ENCODE measurements at places on chromosomes 1 and 21. TPM values are rescaled to one million over a fixed set of nuclear protein-coding genes. Genes with fewer than 3 reads are reported as not detected.

SPATA1 gene
- total RNA-seq, result 0.75 TPM

KRTAP19-3 gene
- not detected for total RNA-seq

SMIM1 gene
- total RNA-seq, result 2.1 TPM

TDRD10 gene
- not detected for total RNA-seq

PCP4 gene
- total RNA-seq, result not detected

HPCAL4 gene
- total RNA-seq, result 0.29 TPM

CLCA1 gene
- total RNA-seq, result not detected

SRGAP2 gene
- total RNA-seq, result 22.7 TPM

C4BPB gene
- total RNA-seq, result 1.8 TPM

VWA1 gene
- total RNA-seq, result 5.3 TPM

GUCA2B gene
- total RNA-seq, result not detected

FOXJ3 gene
- 18.2 TPM for total RNA-seq

BACH1 gene
- total RNA-seq, result 6.0 TPM

CACNA1S gene
- total RNA-seq, result not detected

CLK2 gene
- 29.7 TPM for total RNA-seq

ANGPTL3 gene
- not detected for total RNA-seq

CEP350 gene
- total RNA-seq, result 9.2 TPM

LCE6A gene
- total RNA-seq, result not detected

OPN3 gene
- 55.6 TPM for total RNA-seq

LSS gene
- total RNA-seq, result 17.4 TPM

RAB42 gene
- 2.2 TPM for total RNA-seq

NHLH1 gene
- 0.34 TPM for total RNA-seq

FCRL2 gene
- not detected for total RNA-seq

KCNJ10 gene
- total RNA-seq, result not detected

RERE gene
- 25.6 TPM for total RNA-seq

LDLRAD2 gene
- not detected for total RNA-seq

GRIK1 gene
- total RNA-seq, result not detected

MROH9 gene
- not detected for total RNA-seq

ADGRL4 gene
- total RNA-seq, result not detected

IFI44L gene
- total RNA-seq, result 0.05 TPM
